Retina (tissue), 1 donor: ENCODE measurements at places on chromosomes 11 and 22.

- DNase-seq = no peak
Measured at GRCh38 chr11:125384825-125385224, 111.2 kb downstream of the FEZ1 start.

DNA sequence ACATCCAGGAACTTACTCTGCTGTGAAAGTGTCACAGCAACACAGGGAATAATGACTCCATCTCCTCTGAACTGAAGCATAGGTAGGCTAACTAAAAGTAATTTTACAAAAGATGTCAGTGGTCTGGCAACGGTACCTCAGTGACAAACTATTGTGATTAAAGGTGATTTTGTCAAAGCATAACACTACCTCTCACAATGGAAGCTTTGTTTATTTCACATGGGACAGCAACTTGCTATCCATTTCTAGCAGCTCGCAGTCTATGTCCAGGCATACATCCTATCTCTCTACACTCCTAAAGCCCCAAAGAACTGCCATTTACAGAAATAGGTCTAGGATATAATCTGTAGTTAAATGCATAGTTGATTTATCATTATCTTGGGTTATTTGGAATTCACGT is 163.0 kb downstream of the KIRREL3 start:
- DNase-seq = no peak

- peak; percentile 65 for DNase-seq
Measured at GRCh38 chr11:115075356-115075755, 397.0 kb downstream of the NXPE2 start.

GRCh38 chr11:57057561-57057960 is 68.8 kb downstream of the OR5AK2 start:
- no peak for DNase-seq

- no peak for DNase-seq
Measured at GRCh38 chr11:17652556-17652955, 66.8 kb upstream of the MYOD1 start.

DNA sequence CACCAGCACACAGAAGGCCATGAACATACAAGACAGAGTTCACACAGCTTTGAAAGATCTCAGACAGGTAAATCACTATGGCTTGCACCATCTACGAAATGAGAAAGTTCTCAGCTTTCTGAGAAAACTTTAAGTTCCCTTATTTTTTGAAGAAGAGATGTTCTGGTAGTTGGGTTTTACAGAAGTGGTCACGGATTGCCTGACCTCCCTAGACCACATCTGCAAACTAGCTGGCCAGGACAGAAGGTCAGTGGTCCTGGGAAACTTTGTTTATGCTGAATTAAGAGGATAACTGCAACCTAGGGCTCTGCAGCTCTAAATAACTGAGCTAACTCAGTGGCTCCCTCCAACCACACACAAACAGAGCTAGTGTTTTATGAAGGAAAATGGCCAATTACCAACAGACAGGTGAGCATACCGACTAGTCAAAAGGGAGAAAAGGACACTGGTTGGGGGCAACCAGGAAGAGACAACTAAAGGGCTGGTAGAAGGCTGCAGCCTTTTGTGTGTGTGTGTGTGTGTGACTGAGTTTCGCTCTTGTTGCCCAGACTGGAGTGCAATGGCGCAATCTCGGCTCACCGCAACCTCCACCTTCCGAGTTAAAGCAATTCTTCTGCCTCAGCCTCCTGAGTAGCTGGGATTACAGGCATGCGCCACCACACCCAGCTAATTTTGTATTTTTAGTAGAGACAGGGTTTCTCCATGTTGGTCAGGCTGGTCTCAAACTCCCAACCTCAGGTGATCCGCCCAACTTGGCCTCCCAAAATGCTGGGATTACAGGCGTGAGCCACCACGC is 8.5 kb upstream of the SCN2B start:
- DNase-seq = no peak

DNA sequence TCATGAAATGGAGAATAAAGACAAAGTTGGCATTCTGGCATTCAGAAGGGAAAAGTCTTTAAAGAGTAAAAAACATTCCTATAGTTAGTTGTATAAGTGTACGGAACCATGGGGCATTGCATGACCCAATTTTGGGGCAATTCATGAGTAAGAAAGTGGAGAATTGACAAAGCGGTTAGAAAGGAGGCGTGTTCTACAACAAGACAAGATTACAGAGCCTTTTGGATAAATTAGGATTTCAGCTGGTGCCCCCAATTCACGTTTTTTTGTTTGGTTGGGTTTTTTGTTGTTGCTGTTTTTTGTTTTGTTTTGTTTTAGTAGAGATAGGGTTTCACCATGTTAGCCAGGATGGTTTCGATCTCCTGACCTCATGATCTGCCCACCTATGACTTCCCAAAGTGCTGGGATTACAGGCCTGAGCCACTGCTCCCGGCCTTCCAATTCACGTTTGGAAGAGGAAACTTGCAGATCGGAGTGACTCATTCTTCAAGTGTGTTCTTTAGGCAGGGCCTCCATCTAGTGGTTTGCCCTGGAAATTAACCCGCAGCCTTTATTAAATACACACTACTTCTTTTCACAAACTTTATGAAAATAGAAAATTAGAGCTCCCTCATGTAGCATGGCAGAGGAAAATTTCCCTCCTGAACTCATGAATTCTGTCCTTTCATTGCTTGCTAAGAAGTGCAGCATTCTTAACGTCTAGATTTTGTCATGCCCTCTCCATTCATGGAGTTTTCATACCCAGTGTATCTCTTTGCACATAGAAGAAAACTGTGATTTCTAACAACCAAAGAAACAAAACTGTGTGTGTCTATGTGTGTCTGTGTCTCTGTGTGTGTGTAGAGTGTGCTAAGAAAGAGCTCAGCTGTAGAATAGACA is 118.1 kb downstream of the BBOX1 start:
- DNase-seq = peak; percentile 65

DNA sequence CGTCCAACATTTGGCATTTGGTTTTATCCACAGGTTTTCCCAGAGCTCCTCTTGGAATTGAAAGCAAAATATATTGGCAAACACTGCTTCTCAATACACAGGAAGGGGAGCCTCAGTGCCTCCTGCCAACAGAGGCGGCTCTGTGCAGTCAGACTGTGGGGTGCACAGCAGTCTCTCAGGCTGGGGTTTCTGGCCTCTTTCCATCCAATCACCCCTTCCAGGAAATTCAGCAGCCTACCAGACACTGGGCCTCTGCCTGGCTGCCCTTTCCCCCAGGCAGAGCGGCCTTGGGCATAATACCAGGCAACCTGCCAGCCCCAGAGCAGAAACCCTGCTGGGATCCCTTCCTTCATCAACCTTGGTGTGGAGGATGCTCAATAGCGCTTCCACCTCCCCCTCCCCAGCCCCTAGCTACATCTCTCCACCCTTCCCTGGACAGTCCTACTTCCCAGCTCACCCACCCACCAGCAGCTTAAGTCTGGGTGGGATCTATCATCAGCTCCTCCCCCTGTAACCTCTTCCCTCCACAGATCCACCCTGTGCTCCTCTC is 17.8 kb upstream of the RAPSN start:
- no peak for DNase-seq

DNA sequence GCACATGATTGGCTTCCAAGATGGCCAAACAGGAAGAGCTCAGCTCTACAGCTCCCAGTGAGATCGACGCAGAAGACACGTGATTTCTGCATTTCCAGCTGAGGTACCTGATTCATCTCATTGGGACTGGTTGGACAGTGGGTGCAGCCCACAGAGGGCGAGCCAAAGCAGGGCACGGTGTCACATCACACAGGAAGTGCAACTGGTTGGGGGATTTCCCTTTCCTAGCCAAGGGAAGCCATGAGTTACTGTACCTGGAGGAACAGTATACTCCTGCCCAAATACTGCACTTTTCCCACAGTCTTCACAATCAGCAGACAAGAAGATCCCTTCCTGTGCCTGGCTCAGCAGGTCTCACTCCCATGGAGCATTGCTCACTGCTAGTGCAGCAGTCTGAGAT is 131.2 kb downstream of the DLG2 start:
- DNase-seq = no peak

GRCh38 chr11:73976451-73977151 is 6.0 kb downstream of the UCP2 start:
- DNase-seq = no peak

DNA sequence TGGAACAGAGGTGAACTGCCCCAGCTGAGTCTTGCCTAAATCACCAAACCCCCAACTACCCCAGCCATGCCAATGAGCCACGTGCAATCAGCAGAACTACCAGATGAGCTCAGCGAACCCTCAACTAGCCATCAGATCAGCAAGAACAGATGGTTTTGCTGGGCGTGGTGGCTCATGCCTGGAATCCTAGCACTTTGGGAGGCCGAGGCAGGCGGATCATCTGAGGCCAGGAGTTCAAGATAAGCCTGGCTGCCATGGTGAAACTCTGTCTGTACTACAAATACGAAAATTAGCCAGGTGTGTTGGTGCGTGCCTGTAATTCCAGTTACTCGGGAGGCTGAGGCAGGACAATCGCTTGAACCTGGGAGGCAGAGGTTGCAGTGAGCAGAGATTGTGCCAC is 374.3 kb downstream of the NXPE2 start:
- no peak for DNase-seq

- no peak for DNase-seq
Measured at GRCh38 chr11:68753300-68753699, 2.0 kb upstream of the TESMIN start.

GRCh38 chr11:19524171-19524671 is 188.4 kb upstream of the NAV2 start:
- DNase-seq = peak; percentile 64

DNA sequence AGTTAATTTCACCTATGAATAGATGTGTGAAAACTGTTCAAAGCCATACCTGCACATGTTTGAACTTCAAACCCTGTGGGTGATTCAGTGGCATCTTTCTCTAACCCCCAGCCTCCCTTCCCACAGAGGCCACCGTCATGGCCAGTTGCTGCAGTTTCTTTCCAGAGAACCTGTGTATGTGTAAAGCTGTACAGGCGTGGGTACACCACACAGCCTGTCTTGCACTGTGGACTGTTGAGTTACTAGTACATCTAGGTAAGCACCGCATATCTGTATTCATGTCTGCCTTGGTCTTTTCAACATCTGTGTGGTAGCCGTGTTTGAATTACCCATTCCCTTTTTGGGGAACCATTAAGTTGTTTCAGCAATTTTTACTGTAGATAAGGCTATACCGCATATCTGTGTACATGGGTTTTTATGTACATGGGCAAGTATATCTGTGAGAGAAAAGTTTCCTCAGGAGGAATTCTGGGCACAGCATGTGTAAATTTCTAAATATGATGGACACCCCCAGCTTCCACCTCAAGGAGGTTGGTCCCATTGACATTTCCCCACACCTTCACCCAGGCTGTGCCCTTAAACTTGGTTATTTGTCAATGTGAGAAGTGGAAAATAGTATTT is 13.9 kb downstream of the NEAT1 start:
- no peak for DNase-seq

- no peak for DNase-seq
Measured at GRCh38 chr11:108559340-108559739, 34.2 kb downstream of the EXPH5 start.
